ENCODE measurements at places on chromosomes 7 and 10.

DNA sequence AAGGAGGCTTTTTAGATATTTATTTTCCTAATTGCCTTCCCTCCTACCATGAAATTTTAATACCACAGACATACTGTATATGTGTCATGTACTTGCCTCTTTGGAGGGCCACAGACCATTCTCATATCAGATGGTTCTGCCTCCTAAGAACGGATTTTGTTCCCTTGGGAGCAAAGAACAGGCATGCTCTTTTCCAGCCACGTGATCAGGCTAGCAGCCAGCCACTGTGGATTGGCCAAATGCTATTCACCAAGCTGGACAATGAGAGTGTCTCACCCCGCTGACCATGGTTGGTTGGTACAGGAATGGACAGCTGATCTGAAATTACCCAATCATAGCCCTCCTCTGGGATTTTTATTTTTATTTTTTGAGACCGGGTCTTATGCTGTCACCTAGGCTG, 21.5 kb upstream of the CRHR2 start:
- DNase-seq = no peak

DNA sequence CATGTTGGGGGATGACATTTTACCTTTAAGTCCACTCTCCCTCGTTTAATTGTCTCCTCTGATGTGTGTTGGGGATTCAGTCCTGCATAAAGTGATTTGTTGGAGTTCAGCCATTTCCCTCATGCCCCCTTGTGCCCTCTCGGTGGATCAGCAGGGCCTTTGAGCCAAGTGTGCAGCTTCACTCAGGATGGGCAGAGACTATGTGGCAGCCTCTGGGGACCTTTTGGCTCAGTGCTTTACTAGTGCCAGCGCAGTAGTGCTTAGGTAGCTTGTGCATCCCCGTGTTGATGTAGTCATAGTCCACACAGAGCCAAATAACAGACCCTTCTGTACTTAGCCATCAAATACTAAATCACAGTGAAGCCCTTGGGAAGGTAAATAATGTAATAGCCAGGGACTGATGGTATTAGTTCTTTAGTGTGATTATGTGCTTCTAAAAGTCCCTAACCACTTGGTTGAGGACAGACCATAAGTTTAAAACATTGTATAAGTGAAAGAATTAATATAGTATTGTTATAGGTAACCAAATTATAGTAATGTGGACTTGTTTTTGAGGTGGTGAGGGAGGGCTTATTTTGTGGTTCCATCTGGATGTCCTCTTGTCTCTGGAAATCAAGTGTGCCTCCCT, 11.4 kb downstream of the BUB3 start:
- no peak for DNase-seq

DNA sequence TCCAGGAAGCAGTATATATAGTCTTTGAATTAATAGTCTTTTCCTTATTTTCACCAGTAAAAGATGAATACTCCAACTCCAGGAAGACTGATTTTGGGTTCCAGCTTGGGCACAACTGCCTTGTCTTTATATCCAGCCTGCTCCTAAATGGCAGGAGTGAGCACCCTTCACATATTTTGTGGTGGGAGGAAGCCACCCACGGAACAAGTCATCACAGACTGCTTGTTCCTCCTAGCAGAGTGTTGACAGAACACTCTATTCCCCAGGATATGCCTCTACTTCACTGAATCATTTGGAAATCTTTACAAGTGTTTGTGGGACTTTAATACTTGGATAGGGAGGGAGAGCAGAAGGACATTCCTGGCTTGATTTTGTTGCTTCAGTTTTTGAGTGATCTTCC, 31.7 kb downstream of the ITPRID1 start:
- DNase-seq = no peak

DNA sequence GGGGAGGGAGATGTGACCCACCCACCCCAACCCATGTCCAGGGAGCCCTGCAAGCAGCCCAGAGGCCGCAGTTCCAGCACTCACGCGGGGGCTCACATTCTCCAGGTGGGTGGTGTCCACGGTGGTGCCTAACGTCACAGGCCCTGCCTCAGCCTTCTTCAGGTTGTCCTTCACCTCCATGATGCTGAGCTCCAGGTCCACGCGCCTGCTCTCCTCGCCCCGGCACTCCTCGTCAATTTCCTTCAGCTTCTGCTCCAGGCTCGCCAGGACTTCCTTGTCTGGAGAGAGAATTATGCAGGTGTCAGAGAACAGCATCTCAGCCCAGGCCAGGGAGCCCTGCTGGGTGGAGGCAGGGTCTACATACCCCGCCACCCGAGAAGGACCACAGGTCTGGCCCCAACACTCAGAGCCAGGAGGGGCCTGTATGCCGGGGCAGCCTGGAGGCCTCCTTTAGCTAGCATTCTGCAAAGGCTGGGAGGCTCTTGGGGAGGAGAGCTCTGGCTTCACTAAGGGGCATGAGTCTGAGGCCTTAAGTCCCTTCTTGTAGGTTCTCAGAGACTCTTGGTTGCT, 58.2 kb downstream of the VWA2 start:
- no peak for DNase-seq

- no peak for DNase-seq
These were observed 29.0 kb downstream of the IQCE start for GRCh38 chr7:2587778-2588177.

DNA sequence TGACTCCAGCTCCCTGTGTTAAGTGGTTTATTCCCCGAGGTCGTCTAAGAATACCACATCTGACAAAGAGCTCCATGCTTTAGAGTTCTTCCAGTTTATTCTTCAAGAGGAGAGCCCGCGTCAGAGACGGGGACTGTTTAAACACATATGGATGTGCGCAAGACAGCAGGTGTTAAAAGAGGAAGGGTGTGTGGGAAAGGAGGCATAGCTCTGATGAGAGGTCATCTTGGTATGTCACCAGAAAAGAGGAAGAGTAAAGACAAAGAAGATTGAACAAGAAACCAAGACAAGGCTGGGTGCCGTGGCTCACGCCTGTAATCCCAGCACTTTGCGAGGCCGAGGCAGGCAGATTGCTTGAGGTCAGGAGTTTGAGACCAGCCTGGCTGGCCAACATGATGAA, 258.7 kb downstream of the CCDC3 start:
- no peak for DNase-seq
